HFFc6 (cell line): ENCODE measurements at places on chromosomes 12 and 14. TPM values are rescaled to one million over a fixed set of nuclear protein-coding genes. Genes with fewer than 3 reads are reported as not detected.

GRCh38 chr12:126228936-126229335, 1163.7 kb downstream of the AACS start:
- no peak for DNase-seq
- no peaks in the 10 kb centered on the region for H3K27me3 ChIP-seq
- H3K4me1 ChIP-seq, result no peaks in the 10 kb centered on the region

Gene C1S
- 22.3 to 30.8 TPM (median 23.1 TPM) in 3 replicates for total RNA-seq

GRCh38 chr14:47674543-47675465, 601 bp downstream of the MDGA2 start:
- no peak overlapping the region for H3K4me3 ChIP-seq
- no peaks in the 10 kb centered on the region for H3K4me1 ChIP-seq
- H3K36me3 ChIP-seq, result no peaks in the 10 kb centered on the region
- H3K27me3 ChIP-seq, result no peaks in the 10 kb centered on the region; the same call in none of the 2 replicates

- DNase-seq, result no peak
- H3K27me3 ChIP-seq, result no peaks in the 10 kb centered on the region; the same call in 1 of the 2 replicates
- H3K4me3 ChIP-seq, result no peak overlapping the region
- no peak overlapping the region for H3K27ac ChIP-seq
- H3K4me1 ChIP-seq, result no peaks in the 10 kb centered on the region
These were observed 28.4 kb downstream of the SARNP start for GRCh38 chr12:55789171-55789570.

GRCh38 chr12:47773858-47774580, 981 bp downstream of the SLC48A1 start:
- H3K36me3 ChIP-seq, result peaks cover 5% of the 10 kb centered on the region; the same call in 1 of the 2 replicates
- H3K4me1 ChIP-seq, result peaks cover 55% of the 10 kb centered on the region
- H3K27me3 ChIP-seq, result peaks cover 14% of the 10 kb centered on the region
- H3K27ac ChIP-seq, result peak overlapping the region; percentile 39; the same call in 1 of the 2 replicates
- no peak for DNase-seq

DNA sequence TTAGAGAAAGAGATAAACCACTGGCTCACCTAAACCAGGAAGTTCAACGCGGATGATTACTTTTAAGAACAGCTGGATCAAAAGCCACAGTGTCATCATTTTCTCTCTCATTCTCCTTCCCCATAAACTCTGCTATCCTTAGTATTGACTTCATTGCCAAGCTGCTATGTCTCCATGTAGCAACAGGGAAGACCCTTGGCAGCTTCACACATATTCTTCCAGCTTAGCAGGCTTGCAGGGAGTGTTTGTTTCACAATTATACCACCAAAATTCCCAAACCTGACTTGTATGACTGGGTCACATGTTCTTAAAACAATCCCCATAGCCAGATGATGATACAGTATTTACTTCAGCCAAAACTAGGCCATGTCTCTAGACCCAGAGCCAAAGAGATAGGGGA, 235.5 kb downstream of the PAWR start:
- no peaks in the 10 kb centered on the region; the same call in 1 of the 2 replicates for H3K27me3 ChIP-seq
- H3K36me3 ChIP-seq, result no peaks in the 10 kb centered on the region
- H3K27ac ChIP-seq, result no peak overlapping the region
- no peak overlapping the region for H3K4me3 ChIP-seq

- DNase-seq, result peak; percentile 61
- peaks cover 14% of the 10 kb centered on the region for H3K27me3 ChIP-seq
- H3K36me3 ChIP-seq, result no peaks in the 10 kb centered on the region
- H3K4me3 ChIP-seq, result no peak overlapping the region
These were observed 66.5 kb downstream of the TBC1D30 start for GRCh38 chr12:64890873-64891468.

GRCh38 chr12:5736016-5736415, 209.0 kb downstream of the ANO2 start:
- H3K36me3 ChIP-seq, result no peaks in the 10 kb centered on the region
- no peak overlapping the region for H3K27ac ChIP-seq
- no peak overlapping the region for H3K4me3 ChIP-seq
- peaks cover 8% of the 10 kb centered on the region for H3K27me3 ChIP-seq
- no peaks in the 10 kb centered on the region for H3K4me1 ChIP-seq

- no peaks in the 10 kb centered on the region for H3K4me1 ChIP-seq
- DNase-seq, result no peak
- no peak overlapping the region for H3K4me3 ChIP-seq
- H3K27ac ChIP-seq, result no peak overlapping the region
- no peaks in the 10 kb centered on the region for H3K36me3 ChIP-seq
- no peaks in the 10 kb centered on the region for H3K27me3 ChIP-seq
These were observed 1295.7 kb upstream of the FLRT2 start for GRCh38 chr14:84234281-84234680.

Gene RD3L
- total RNA-seq, result not detected in 3 replicates

- peak overlapping the region; percentile 100 for H3K4me3 ChIP-seq
- peaks cover 34% of the 10 kb centered on the region for H3K36me3 ChIP-seq
- H3K27ac ChIP-seq, result peak overlapping the region; percentile 99
- DNase-seq, result no peak
- peaks cover 3% of the 10 kb centered on the region for H3K27me3 ChIP-seq
- peaks cover 32% of the 10 kb centered on the region for H3K4me1 ChIP-seq
These were observed 600 bp downstream of the PNN start for GRCh38 chr14:39175445-39176262.

DNA sequence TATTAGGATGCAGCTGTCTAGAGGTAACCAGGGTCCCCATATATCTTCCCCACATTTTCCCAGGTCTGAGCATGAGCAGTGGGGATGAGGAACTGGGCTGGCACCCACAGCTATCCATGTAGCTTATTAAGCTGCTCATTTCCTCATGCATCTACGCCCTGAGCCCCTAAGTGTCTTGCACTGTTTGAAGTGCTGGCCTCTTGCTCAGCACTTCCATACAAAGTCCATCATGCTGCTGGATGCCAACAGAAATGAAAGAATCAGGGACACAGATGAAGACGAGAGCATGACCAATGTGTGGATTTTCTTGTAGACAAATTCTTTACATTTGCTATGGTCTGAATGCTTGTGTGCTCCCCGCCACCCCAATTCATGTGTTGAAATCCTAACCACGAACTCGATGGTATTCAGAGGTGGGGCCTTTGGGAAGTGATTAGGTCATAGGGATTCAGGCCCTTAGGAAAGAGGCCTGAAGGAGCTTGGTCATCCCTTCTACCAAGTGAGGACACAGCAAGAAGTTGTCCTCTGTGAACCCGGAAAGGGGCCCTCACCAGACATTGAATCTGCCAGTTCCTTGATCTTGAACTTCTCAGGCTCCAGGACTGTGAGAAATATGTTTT, 54.5 kb downstream of the C12orf75 start:
- DNase-seq, result peak; percentile 72
- peak overlapping the region; percentile 76 for H3K27ac ChIP-seq
- H3K4me1 ChIP-seq, result peaks cover 32% of the 10 kb centered on the region
- H3K4me3 ChIP-seq, result no peak overlapping the region
- peaks cover 5% of the 10 kb centered on the region for H3K27me3 ChIP-seq
- peaks cover 26% of the 10 kb centered on the region; the same call in 1 of the 2 replicates for H3K36me3 ChIP-seq

Gene NUDT14
- 9.9 to 17.5 TPM (median 12.0 TPM) in 3 replicates for total RNA-seq

DNA sequence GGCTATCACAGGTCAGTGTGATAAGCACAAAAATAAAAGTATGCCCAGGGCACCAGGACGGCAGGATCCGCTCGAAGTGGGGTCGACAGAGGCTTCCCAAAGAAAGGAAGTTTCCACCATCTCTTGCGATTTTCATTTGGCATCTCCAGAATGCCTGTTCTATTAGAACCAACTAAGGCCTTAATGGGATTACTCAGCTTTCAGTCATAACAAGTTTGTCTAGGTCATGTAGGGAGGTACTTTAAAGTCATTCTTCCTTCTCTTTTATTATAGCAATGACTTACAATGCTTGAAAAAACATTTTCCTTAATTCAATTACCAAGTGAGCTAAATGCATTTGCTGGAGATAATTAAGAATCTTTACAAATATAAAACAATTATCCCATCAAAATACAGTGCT, 83.6 kb upstream of the DIO3 start:
- peaks cover 10% of the 10 kb centered on the region for H3K27me3 ChIP-seq
- peaks cover 29% of the 10 kb centered on the region for H3K4me1 ChIP-seq
- H3K4me3 ChIP-seq, result no peak overlapping the region
- no peak for DNase-seq

- peaks cover 2% of the 10 kb centered on the region for H3K27me3 ChIP-seq
- DNase-seq, result peak; percentile 68
- peaks cover 35% of the 10 kb centered on the region for H3K4me1 ChIP-seq
- H3K4me3 ChIP-seq, result peak overlapping the region; percentile 98
- peak overlapping the region; percentile 98 for H3K27ac ChIP-seq
- peaks cover 20% of the 10 kb centered on the region for H3K36me3 ChIP-seq
These were observed 1.3 kb downstream of the AHSA1 start for GRCh38 chr14:77459072-77459723.

- H3K4me3 ChIP-seq, result no peak overlapping the region
- no peak for DNase-seq
- H3K4me1 ChIP-seq, result peaks cover 62% of the 10 kb centered on the region
These were observed 114.4 kb downstream of the ZFP36L1 start for GRCh38 chr14:68678471-68678870.

DNA sequence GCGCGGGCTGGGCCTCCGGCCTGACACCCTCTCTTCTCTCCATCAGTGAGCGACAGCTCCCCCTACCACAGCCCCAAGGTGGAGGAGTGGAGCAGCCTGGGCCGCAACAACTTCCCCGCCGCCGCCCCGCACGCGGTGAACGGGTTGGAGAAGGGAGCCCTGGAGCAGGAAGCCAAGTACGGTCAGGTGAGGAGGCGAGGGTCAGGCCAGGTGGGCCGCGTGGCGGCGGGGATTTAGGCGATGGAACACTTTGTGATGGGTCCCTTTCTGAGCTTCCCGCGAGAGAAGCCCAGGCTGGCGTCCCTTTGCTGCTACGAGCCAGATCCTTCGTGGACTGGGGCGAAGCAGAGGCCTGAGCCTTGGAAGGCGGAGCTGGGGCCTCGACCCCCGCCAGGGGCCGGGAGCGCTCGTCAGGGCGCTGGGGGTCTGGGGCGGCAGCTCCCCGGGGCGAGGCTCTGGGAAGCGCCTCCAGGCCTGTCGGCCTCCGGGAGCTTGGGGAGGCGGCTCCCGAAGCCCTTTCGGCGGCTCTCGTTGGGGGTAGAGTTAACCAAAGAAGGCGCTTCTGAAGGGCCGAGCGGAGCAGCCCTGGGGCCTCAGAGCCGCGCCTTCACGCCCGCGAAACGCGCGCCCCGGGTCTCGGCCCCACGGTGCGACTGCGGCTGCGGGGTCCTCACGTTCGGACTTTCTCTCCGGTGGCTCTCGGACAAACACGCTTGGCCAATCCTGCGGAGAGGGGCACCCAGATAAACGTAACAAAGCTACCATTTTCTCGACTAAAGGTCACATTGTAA, 5.0 kb downstream of the PAX9 start:
- H3K27ac ChIP-seq, result no peak overlapping the region
- H3K27me3 ChIP-seq, result peaks cover 16% of the 10 kb centered on the region
- H3K36me3 ChIP-seq, result no peaks in the 10 kb centered on the region
- no peak overlapping the region for H3K4me3 ChIP-seq

DNA sequence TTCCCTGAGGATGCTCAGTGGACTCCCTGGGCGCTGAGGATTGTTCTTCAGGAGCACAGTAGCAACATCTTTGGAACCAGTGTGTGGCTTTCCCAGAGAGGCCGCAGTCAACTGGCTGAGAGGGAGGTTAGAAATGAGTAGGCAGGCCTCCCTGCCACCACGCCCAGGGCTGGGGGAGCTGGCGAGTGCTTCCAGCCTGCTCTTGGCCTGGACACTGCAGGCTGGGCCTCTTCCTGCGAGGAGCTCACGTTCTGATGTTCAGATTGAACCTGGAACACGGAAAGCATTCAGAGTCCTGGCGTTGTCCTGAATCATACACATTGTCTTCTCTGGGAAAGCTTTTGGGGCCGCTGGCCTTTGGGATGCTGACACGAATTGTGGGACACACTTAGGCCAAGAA, 15.6 kb downstream of the TSPAN9 start:
- no peak overlapping the region for H3K27ac ChIP-seq
- H3K4me3 ChIP-seq, result no peak overlapping the region
- peaks cover 15% of the 10 kb centered on the region for H3K4me1 ChIP-seq
- no peak for DNase-seq
- peaks cover 10% of the 10 kb centered on the region for H3K36me3 ChIP-seq
